ENCODE measurements at places on chromosomes 11 and 22.

- peaks cover 20% of the 10 kb centered on the region for H3K4me1 ChIP-seq
- no peaks in the 10 kb centered on the region for H3K27me3 ChIP-seq
- peaks cover 3% of the 10 kb centered on the region for H3K36me3 ChIP-seq
- no peak overlapping the region for H3K27ac ChIP-seq
These were observed 37.8 kb downstream of the SLCO2B1 start for GRCh38 chr11:75188671-75189070.

DNA sequence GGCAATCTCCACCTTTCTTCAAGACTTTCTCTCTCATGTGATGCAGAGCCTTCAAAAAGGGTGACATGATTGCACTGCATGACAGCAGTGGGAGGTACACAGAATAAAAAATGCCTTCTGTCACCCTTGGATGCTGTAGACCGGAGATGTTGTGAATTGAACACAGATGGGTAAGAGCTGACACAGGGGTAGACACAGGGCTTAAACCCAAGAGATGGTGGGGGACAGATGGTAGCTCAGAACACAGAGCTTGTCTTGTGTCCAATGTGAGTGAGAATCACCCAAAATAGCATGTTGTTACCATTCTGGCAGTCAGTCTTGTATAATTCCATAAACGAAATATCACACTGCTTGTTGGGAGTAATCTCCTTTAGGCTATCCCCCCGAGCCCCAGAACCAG, 69.9 kb downstream of the JRKL start:
- H3K27ac ChIP-seq = no peak overlapping the region
- H3K36me3 ChIP-seq = no peaks in the 10 kb centered on the region
- peaks cover 10% of the 10 kb centered on the region for H3K4me1 ChIP-seq
- H3K27me3 ChIP-seq = peaks cover 11% of the 10 kb centered on the region
- DNase-seq = no peak

DNA sequence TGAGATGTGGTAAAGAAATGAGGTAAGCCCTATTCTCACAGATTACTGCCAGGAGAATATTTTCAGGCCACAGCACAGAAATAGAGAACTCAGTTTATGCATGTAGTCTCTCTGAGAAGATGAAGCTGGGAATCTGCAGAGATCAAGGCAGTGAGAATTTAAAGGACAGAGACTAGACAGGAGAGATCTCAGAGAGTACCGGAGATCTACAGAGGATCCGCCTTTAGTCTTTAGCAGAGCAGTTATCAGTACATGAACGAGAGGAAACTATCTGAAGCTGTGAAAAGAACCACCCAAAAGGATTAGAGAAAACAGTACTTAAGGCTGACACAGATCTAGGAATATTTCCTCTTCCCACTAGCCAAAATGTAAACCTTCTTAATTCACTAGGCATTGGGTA, 101.5 kb downstream of the DLG2 start:
- H3K36me3 ChIP-seq = no peaks in the 10 kb centered on the region
- no peaks in the 10 kb centered on the region for H3K4me1 ChIP-seq
- no peaks in the 10 kb centered on the region for H3K27me3 ChIP-seq
- no peak overlapping the region for H3K4me3 ChIP-seq
- no peak for DNase-seq
- no peak overlapping the region for H3K27ac ChIP-seq

GRCh38 chr11:3341298-3341697, 37.6 kb downstream of the ZNF195 start:
- no peak overlapping the region for H3K4me3 ChIP-seq
- no peaks in the 10 kb centered on the region for H3K36me3 ChIP-seq
- H3K4me1 ChIP-seq = no peaks in the 10 kb centered on the region
- peaks cover 16% of the 10 kb centered on the region for H3K27me3 ChIP-seq
- H3K27ac ChIP-seq = no peak overlapping the region
- no peak for DNase-seq

DNA sequence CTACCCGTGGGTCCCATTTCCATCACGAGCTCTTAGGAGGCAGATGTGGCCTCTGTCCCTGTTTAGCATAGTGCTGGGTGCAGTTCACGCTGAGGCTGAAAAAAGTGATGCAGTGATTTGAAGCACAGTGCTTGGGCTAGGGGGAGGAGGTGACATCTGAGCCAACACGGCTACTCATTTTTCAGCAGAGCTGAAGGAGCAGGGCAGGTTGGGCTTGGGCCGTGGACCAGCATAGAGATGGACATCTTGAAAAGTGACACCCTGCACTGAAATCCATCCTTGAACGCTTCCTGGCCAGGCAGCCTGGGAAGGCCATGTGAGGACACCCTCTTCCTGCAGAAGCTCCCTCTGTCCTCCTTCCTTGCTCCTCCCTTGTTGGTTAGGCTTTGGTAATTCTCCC, 66.4 kb downstream of the ADAMTS15 start:
- H3K27ac ChIP-seq = no peak overlapping the region
- H3K4me1 ChIP-seq = no peaks in the 10 kb centered on the region
- DNase-seq = no peak
- H3K4me3 ChIP-seq = no peak overlapping the region

DNA sequence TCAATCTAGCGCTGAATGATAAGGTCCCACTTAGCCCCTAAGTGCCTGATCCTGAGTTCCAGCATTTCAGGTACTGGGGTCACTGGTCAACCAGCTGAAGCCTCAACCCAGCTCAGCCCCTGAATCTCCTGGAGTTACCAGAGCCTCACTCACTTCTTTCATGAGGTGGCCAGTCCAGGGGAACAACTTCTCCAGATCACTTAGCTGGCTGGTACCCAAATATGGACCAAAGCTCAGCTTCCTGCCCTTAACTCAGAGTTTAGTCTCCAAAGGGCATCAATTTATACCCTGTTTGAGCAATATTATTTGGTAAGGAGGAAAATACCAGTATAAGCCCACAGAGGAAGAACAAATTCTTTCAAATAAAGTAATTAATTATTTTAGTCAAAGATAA, 105.6 kb downstream of the SLC1A2 start:
- H3K27ac ChIP-seq = no peak overlapping the region
- no peaks in the 10 kb centered on the region for H3K4me1 ChIP-seq
- no peaks in the 10 kb centered on the region for H3K36me3 ChIP-seq

DNA sequence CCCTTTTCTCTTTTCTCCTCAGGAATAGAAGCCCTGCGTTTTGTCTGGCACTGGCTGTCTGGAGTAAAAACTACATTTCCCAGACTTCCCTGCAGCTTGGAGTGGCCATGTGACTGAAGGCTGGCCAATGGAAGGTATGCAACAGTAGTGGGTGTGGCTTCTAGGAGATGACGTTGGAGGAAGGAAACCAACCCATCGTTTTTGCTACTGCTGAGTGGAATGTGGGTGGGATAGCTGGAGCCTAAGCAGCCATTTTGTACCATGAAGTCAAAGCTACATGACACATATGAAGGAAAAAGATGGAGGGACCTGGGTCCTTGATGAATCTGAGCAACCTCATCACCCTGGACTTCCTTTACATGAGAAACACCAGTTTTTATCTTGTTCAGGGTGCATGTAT, 19.6 kb downstream of the FGF3 start:
- no peaks in the 10 kb centered on the region for H3K4me1 ChIP-seq
- DNase-seq = no peak
- H3K4me3 ChIP-seq = no peak overlapping the region
- H3K27ac ChIP-seq = no peak overlapping the region
- H3K27me3 ChIP-seq = peaks cover 5% of the 10 kb centered on the region

- H3K4me1 ChIP-seq = no peaks in the 10 kb centered on the region
- DNase-seq = no peak
- H3K4me3 ChIP-seq = no peak overlapping the region
- no peak overlapping the region for H3K27ac ChIP-seq
- H3K36me3 ChIP-seq = no peaks in the 10 kb centered on the region
These were observed 322.2 kb downstream of the BRD1 start for GRCh38 chr22:49505337-49506009.

DNA sequence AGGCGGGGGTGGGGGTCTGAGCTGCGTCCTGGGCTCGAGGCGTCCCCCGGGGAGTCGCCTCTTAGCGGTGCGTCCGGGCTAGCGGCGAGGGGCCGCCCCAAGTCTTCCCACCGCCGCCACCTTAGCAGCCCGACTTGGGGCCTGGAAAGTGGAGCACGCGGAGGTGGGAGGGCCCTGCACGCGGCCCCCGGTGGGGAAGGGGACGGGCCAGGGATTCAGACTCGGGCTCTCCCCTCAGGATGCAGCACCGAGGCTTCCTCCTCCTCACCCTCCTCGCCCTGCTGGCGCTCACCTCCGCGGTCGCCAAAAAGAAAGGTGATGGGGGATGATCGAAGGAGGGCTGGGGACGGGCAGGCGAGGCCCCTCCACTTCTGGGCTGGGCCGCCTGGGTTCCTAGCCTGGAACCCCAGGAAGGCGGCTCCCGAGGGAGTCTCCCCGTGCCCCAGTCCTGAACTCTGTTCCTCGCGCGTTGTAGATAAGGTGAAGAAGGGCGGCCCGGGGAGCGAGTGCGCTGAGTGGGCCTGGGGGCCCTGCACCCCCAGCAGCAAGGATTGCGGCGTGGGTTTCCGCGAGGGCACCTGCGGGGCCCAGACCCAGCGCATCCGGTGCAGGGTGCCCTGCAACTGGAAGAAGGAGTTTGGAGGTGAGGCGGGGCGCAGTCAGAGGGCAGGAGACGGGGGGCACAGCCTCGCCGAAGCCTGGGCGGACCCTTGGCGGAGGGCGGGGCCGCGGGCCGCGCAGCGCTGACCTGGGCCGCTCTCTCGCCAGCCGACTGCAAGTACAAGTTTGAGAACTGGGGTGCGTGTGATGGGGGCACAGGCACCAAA, 563 bp downstream of the MDK start:
- peaks cover 5% of the 10 kb centered on the region for H3K27me3 ChIP-seq
- peaks cover 19% of the 10 kb centered on the region for H3K36me3 ChIP-seq
- peak overlapping the region; percentile 79 for H3K27ac ChIP-seq
- H3K4me3 ChIP-seq = peak overlapping the region; percentile 70

DNA sequence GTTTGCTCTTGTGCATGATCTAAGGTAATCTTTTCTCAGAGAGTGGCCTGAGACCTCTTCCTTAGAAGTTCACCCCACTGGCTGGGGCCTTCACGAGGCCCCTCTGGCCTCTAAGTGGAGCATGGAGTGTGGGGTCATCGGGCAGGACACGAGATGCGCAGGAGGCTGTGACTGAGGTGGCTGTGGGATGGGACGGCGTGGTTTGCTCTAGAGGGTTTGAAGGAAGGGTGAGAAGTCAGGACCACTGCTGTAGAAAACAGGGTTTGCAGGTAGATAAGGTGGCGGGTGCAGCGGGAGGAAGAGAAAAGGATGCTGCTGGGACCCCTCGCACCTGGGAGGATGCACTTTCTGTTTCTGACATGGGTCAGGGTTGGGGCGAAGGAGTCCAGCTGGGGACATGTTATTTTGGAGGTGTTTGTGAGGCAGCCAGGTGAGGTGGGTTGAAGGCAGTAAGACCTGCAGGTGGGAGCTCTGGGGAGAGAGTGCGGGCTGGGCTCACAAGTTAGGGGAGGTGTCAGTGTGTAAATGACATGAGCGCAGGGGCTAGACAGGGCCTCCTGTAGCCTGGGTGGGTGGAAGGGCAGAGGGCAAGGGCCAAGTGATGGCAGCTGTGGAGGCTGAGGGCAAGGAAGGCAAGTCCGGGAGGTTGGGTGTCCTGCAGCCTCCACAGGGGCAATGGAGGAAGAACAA, 62.5 kb downstream of the KCNQ1 start:
- no peaks in the 10 kb centered on the region for H3K36me3 ChIP-seq
- H3K27ac ChIP-seq = no peak overlapping the region

- no peaks in the 10 kb centered on the region for H3K27me3 ChIP-seq
- no peak overlapping the region for H3K4me3 ChIP-seq
- peaks cover 8% of the 10 kb centered on the region for H3K4me1 ChIP-seq
These were observed 88.1 kb downstream of the RELT start for GRCh38 chr11:73464347-73464746.

GRCh38 chr11:30504468-30504867, 81.7 kb downstream of the MPPED2 start:
- H3K27me3 ChIP-seq = no peaks in the 10 kb centered on the region
- H3K4me3 ChIP-seq = no peak overlapping the region
- H3K36me3 ChIP-seq = no peaks in the 10 kb centered on the region
- no peak overlapping the region for H3K27ac ChIP-seq

GRCh38 chr11:2100361-2101170, 38.6 kb downstream of the IGF2 start:
- no peak overlapping the region for H3K4me3 ChIP-seq
- H3K27ac ChIP-seq = no peak overlapping the region
- peak; percentile 78 for DNase-seq
- H3K36me3 ChIP-seq = no peaks in the 10 kb centered on the region
- peaks cover 40% of the 10 kb centered on the region for H3K27me3 ChIP-seq
- H3K4me1 ChIP-seq = peaks cover 44% of the 10 kb centered on the region

- H3K36me3 ChIP-seq = no peaks in the 10 kb centered on the region
- H3K27me3 ChIP-seq = no peaks in the 10 kb centered on the region
- H3K4me1 ChIP-seq = no peaks in the 10 kb centered on the region
- no peak overlapping the region for H3K27ac ChIP-seq
These were observed 102.7 kb upstream of the ANO3 start for GRCh38 chr11:26229257-26229656.

- no peak overlapping the region for H3K4me3 ChIP-seq
- no peaks in the 10 kb centered on the region for H3K27me3 ChIP-seq
- peaks cover 27% of the 10 kb centered on the region for H3K4me1 ChIP-seq
- peaks cover 37% of the 10 kb centered on the region for H3K36me3 ChIP-seq
- no peak overlapping the region for H3K27ac ChIP-seq
These were observed 19.4 kb upstream of the SUSD2 start for GRCh38 chr22:24161909-24162308.

DNA sequence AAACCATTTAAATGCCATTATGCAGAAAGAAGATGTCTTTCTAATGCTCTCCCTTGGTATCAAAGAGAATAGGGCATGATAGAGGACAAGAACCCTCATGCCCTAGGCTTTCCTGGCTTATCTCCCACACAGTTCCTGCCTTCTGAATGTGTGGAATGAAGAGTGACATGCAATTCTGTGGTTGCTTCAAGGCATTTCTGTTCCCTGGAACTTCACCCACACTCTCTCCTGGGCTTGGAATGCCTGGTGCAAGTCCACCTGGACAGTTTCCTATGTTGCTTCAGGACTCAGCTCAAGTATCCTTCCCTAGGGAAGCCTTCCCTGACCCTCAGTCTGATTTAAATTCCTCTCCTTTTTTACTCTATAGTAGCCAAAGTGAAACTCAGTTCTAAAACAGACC, 53.8 kb upstream of the DRD2 start:
- no peak overlapping the region for H3K27ac ChIP-seq
- no peak for DNase-seq
- no peaks in the 10 kb centered on the region for H3K36me3 ChIP-seq
- H3K27me3 ChIP-seq = no peaks in the 10 kb centered on the region
- H3K4me1 ChIP-seq = no peaks in the 10 kb centered on the region
